ENCODE measurements at places on chromosomes 5 and 9.

DNA sequence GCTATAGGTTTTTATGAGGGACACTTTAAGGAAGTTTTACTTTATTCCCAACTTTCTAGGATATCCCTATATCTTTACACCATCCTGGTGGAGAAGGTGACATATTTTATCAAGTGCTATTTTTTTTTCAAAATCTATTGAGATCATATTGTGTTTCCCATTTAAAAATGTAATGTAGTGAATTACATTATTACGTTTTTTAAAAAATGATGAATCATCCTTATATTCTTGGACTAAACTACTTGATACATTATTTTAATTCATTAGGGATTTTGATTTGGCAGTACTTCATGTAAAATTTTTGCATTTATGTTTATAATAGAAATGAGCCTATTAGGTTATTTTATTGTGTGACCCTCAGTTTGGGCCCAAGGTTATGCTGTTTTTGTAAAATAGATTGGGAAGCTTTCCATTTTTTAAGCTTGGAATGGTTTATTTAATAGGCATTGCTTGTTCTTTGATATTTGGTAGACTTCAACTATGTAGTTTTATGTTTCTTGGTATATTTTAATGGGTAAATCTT, 4.1 kb downstream of the TMEM38B start:
- no peak for DNase-seq

DNA sequence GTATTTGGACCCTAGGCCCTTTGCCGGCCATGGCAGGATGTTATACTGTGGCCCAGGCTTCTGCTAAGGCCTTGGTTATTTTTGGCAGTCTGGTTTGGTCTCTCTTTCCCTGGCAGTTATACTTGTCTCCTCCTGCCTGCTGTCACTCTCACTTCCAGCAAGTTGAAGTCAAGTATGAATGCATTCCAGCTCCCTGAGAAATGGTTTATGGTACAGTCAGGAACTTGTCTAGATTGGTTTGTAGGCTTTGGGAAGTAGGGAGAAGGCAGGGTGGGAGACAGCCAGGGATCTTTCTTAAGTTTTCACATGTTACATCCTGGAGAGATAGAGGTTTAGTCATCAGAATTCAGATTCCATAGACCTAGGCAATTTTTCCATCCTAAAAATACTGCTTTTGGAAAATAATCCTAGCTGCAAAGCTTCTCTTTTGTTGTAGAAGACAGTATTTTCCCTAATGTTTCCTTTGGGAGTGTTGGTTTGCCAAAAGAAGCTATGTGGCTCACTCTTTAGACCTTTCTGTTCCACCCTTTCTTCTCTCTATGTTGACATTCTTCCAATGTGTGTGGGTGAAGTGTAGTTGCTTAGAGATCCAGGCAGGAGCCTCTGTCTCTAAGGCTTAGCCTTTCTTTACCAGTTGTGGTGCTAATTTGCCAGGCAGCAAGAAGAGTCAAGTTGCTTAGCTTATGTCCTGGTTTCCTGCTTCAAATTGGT, 2.5 kb upstream of the KDM3B start:
- DNase-seq, result no peak

- no peak for DNase-seq
Observed at GRCh38 chr9:134026581-134026980, 1.3 kb downstream of the BRD3OS start.

- DNase-seq, result no peak
Observed at GRCh38 chr9:126699401-126699881, 85.7 kb downstream of the LMX1B start.

GRCh38 chr5:73180566-73180965, 7.6 kb downstream of the TMEM174 start:
- no peak for DNase-seq
